Activated CD4-positive, alpha-beta T cell treated with anti-CD3 and anti-CD28 coated beads for 1 hour (primary cell): ENCODE measurements at places on chromosomes 5 and 9.

- no peak for DNase-seq
These were observed 183.8 kb upstream of the ITGA1 start for GRCh38 chr5:52603778-52604554.

DNA sequence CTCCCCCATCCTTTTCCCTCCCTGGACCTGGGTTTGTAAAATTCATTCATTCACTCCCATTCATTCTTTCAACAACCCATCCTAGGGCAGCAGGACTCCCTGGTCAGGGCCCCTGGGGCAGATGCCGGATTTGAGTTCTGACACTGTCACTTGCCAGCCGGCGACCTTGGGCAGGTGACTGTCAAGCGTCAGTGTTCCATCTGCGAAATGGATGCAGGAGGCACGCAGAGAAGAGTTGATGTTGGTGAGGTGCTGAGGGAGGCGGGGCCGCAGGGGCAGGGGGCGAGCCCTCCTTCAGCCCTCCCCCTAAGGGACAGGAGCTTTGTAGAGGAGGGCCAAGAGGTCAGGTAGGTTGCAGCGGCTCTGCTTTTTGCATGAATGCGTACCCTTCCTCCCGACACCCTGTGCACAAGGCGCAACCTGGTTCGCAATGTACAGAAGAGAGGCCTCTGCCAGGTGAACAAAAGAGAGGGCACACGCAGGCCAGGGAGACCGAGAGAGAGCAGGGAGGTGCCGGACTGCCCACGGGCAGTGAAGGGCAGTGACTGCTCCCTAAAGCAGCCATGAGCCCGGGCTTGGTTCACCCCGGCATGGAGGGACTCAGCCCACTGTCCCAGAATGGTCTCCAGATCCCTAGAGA lies 128.1 kb downstream of the BARX1 start:
- DNase-seq, result no peak

DNA sequence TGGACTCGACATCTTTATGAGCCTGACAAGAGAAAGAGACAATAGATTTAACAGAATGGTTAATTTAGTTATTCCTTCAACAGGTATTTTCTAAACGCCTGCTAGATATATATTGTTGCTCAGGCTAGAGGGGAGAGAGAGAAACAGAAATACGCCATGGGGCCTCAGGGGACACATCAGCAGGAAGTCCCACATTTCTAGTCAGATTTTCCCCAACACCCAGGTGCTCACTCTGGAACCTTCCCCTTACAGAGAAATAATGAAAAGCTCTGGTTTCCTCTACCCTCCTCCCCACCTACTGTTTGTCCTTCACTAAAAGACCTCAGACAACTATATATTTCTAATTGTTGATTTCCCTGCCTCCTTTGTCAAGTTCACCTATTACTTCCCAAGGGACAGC lies 130.3 kb upstream of the TBC1D2 start:
- DNase-seq, result no peak

DNA sequence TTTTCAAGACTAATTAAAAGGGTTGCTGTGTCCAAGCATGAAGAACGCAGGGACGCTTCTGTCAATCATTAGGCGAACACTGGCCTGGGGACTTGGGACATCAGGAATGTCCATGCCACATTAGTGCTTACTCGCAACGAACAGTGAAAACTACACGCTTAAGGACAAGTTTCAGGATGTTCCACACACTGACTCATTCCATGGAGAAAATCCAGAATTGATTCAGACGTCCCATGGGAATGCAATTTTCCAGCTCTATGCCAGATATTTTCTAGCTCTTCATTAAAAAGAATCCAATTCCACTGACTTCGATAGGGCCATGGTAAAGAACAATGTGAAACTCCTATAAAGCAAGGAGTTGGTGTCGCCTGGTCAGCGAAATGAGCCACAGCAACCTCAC lies 98.2 kb downstream of the CAMSAP1 start:
- no peak for DNase-seq

DNA sequence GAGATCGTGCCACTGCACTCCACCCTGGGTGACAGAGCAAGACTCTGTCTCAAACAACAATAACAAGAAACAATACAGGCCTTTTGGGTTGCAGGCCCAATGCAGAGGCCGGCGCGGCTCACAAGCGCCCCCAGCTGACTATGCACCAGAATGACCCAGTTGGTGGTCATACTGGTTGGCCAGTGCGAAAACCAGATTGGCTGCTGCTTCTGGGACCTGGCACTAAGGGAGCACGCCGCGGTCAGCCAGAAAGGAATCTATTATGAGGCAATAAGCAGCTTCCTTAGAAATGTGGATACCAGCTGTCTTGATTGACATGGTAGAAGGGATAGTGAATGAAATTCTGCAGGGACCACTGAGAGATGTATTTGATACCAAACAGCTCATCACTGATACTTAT lies 35.0 kb downstream of the RANBP17 start:
- no peak for DNase-seq

- DNase-seq, result no peak
These were observed 3.6 kb upstream of the ADAMTS2 start for GRCh38 chr5:179348843-179349242.

DNA sequence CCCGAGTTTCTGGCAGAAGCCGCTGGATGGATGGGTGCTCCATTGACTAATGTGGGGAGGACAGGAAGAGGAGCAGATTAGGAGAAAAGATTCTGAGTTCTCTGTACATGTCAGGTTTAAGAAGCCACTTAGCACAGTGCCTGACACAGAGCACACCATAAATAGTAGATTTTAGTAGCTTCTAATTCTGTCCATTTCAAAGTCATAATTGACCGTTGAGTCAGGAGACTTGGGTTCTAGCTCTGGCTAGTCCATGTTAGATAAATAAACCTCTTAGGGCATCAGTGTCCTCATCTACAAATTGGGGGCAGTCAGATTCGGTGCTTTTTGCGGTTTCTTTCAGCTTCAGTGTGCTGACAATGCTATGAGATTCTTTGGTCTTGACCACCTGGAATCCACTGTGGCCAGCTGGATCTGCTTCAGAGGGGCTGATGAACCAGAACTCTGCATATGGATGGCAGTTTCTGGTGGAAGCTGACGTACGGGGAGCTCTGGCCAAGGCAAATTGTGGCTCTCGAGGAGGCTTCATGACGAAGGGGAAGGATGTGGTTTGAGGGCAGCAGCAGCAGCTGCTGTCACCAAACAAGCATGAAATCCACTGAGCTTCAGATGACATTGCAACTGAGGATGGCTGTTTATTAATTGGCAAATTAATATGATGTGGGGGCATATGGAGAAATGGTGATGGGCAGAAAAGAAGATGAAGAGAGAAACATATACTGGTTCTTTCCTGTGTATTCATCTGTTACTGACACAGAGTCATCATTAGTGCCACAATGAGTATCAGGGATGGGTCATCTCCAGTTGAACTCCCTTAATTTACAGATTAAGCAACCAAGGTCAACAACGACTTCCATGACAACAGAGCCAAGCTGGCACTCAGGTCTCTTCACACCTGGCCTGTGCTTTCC lies 134.4 kb downstream of the AOPEP start:
- DNase-seq, result peak; percentile 44

- no peak for DNase-seq
These were observed 60.6 kb upstream of the MIER3 start for GRCh38 chr5:57012511-57012910.

GRCh38 chr9:30172206-30172605 lies 2212.2 kb upstream of the ACO1 start:
- no peak for DNase-seq

- DNase-seq, result no peak
These were observed 129.9 kb upstream of the ANKH start for GRCh38 chr5:15001517-15001916.

DNA sequence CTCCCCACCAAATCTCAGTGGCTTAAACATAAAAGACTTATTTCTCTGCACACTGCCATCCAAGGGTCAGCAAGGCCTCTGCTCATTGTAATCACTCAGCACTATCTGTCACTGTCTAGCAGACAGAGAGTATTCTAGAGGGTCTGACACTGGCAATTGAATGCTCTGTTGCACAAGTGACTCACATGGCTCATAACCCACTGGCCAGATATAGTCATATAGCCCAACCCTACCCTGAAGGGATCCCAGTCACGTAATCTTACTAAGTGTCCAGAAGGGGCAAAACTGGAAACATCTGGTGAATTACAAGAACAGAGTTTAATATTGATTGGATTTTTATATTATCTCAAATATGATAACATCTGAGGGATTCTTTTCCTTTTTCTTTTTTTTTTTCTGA lies 80.7 kb downstream of the TSSK1B start:
- DNase-seq, result no peak

GRCh38 chr5:150389531-150390266 lies 23.0 kb downstream of the CD74 start:
- DNase-seq, result no peak

DNA sequence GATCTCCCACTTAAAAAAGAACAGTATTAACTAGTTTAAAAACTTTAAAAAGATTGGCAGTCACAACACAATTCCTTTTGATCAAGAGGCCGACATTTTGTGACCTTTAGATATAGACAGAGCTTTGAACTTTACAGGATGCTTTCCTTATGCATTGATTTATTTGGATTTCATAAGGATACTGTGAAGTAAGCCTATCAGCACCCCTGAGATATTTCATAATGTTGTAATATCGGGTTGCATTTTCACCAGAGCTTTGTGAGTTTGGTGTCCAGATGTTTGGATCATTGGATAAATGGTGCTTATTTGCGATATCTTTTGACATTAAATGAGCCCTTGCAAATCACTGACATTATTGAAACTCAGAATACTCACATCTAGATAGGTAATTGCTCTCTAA lies 7.7 kb downstream of the PALM2AKAP2 start:
- DNase-seq, result no peak

DNA sequence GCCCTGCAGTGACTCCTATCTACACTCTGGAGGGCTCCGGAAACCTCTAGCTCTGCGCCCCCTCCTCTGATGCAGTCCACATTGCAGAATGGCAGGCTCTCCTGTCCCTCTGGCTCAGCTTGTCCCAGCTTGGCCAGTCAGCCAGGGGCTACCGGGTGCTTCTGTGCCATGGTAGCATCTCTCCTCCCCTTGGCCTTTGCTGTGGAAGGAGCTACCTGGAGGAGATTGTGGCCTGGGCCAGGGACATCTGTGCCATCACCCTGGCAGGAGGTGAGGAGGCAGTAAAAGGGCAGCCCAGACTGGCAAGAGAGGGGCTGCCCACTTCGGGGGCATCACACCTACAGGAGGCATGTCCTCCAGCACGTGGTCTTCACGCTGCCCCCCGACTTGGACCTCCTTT lies 38.1 kb upstream of the FCN1 start:
- no peak for DNase-seq

DNA sequence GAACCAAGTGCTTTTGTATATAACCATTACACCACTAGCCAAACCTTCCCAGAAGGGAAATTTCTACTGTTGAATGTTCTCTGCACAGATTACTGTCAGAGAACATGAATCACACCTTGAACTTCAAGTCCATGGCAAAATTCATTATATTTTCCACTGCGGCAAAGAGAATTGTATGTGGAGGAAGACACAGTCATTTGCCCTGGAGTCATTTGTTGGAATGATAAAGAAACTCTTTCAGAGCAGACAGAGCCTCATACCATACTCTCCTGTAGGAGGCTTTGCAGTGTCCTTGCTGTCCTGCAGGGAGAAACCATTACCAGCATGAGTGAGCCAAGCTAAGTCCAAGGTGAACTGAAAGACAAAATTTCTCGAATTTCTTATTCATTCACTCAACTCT lies 369.0 kb downstream of the ARHGEF28 start:
- no peak for DNase-seq
